ENCODE measurements at places on chromosomes 3 and 15.
A peak's percentile ranks its signal among the peaks of the same experiment; 100 is the strongest.

GRCh38 chr15:57563416-57563815 is 28.3 kb upstream of the MYZAP start:
- DNase-seq = no peak

- no peak for DNase-seq
Observed at GRCh38 chr3:4759689-4760312, 219.4 kb upstream of the BHLHE40 start.

DNA sequence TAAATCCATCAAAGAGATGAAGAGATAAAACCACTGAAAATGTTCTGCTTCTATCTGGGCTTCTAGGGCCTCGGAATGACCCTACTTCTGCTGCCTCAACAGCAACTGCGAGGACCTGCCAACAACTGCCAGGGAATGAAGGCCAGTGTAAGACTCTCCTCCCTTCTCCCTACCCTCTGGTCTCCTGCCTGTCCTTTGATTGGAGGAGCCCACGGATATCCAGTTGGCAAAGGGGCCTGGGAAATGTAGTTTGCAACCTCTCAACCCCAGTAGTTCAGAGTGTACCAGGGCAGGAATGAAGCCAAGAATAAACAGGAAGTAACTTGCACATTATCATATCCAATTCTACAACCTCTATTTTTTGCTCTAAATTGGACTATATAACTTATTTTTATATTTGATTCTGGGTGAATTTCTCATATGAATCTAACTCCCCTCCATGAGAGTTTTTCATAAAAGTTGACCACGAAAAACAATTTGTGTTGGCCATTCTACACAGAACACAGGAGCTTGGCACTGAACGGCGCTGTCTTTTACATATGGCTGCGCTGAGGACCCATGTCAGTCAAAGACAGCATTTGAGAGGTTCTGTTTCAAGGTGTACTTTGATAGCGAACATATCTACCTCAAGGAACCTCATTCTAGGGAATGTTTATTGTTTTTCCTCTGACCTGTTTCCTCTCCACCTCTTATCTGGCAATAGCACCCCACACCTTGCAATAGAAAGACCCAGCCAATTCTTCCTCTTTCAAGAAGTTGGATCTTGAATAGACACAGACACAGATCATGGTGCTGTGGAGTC is 91.1 kb upstream of the RNF7 start:
- DNase-seq = peak; percentile 66

DNA sequence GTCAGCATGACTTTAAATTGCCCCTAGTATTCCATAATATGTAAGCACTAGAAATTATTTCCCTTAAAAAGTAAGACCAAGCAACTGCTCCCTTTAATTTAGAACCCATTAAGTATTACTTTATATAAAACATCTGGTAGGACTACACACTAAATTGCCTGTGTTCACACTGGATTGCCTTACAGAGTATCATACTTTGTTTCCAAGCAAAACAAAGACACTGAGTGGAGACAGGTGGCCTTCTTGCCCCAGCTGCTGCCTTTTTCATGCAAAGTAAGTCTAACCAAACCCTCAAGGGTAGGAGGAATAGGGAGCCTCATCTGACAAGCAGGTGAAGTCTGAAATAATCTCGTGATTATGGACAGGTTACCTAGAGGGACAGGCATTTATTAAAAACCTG is 87.3 kb downstream of the PEX5L start:
- no peak for DNase-seq

DNA sequence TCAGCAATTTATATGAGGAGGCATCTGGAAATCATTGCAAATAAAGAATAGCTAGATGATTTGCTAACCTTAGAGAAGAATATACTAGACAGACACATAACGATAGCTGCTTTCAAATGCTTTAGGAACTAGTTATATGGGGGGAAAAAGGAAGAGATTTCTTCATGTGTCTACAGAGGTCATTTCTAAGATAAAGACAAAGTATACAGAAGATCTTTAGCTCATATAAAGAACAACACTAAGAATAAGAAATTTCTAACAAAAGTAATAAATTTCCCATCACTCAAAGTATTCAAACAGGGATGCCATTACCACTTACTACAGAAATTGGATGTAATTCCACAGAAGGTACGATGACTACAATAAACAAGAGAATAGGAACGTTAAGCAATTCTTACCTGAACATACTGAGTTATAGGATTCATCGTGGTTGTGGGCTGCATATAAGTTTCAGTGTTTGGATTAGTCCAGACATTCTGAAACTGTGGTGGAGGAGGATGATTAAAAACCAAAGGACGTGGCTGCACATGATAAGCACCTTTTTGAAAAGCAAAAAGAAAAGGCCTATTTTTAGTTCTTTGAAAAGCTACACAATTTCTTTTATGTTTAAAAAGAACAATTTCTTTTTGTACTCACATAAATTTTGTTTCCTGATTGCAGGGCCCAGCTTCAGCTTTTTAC is 8.7 kb downstream of the DAZL start:
- DNase-seq = no peak

- no peak for DNase-seq
Observed at GRCh38 chr3:131553495-131554247, 50.9 kb upstream of the MRPL3 start.

Measured in MG63 (cell line).